ENCODE measurements at places on chromosomes 7 and 10.

DNA sequence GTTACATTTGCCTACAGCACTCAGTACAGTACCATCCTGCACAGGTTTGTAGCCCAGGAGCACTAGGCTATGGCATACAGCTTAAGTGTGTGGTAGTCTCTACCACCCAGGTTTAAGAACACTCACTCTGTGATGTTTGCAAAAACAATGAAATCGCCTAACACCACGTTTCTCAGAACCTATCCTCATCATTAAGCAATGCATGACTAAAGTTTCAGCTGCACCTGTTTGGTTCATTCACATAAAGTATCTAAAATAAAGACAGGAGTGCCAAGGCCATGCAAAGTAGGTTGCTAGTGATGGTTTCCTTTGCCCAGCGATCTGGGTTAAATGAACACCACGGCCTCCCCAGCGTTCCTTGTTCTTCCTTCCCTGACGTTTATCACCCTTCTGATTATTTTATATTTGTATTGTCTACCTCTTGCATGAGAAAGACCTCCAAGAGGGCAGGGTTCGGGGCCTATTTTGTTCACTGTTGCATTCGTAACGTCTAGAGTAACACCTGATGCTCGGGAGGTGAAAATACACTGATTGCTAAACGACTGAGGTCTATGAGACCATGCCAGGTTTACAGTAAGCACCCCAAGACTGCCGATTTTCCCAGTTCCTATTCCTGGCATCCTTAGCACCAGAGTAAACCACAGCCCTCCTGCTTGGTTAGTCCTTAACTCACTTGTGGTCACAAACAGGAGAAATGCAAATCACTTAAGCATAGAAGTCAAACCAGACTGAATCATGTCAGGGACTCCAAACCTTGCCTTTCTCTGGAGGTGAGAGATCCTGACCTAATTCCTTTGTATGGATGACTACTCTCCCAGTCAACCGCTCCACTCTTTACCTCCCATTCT is 204.1 kb upstream of the NFE2L3 start:
- DNase-seq: no peak

GRCh38 chr10:78539247-78539766 is 505.6 kb downstream of the RPS24 start:
- no peak for DNase-seq

GRCh38 chr10:63204667-63205391 is 71.7 kb downstream of the NRBF2 start:
- DNase-seq: no peak

GRCh38 chr7:156026076-156026600 is 213.9 kb upstream of the SHH start:
- DNase-seq: no peak

DNA sequence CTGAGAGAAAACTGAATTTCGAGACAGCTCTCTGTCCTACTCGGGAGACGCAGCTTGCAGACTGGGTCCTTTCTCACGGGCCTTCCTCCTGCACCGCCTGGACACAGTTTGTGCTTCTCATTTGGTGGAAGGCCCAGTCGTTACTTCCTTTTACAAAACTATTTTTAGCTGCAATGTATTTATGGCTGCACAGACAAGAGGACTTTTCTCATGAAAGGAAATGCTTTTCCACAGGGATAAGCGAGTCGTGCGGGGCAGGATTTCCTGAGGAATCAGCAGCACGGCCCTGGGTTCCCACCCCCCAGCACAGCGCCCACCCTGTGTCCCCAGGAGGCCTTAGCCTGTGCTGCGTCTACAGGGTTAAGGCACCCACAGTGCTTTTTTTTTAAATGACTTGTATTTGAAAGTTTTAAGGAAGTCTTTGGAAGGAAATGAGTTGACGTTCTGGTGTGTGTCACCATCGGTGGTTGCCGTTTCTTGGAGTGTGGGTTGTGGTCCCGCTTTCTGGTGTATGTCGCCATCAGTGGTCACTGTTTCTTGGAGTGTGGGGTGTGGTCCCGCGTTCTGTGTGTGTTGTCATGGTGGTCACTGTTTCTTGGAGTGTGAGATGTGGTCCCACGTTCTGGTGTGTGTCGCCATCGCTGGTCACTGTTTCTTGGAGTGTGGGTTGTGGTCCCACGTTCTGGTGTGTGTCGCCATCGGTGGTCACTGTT is 50.9 kb downstream of the INPP5A start:
- DNase-seq: no peak

DNA sequence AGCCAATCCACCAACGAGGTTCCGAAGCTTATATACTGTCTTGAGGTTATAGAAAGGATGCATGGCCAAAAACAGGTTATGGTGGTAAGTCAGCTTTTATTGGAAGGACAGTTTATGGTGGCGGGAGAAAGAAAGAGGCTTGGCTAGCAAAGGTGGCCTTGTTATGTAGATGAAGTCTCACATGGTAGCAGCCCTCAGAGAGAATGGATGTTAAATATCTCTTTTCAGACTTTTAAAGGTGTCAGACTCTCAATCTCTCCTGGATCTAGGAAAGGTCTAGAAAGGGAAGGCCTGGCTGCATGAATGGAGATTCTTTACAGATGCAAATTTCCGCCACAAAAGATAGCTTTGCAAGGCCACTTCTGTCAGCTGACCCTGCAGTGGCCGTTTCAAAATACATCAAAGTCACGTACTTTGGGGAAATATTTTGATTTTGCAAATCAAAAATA is 333.8 kb downstream of the GALNT17 start:
- DNase-seq: no peak

- DNase-seq: no peak
Measured at GRCh38 chr7:135348493-135348892, 114.9 kb downstream of the STRA8 start.

DNA sequence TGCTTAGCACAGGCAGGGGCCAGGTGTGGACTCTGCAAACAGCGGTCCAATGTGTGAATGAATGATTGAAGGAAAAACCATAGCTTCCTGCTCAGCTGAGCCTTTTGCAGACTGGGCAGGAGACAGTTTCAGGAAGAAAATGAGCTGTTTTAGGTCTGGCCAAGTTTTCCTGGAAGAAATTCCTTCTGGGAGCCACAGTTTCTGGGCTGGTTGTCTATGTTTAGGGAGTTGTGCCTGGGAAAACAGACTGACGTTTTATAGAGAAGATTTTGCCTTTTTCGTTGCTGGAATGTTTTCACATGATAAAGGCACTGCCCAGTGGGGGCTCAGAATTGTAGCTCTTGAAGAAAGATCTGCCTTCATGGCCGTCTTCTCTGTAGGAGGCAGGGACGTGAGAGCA is 255.1 kb downstream of the CCSER2 start:
- no peak for DNase-seq

GRCh38 chr10:102424916-102425315 is 4.3 kb downstream of the FBXL15 start:
- no peak for DNase-seq

GRCh38 chr10:63554657-63555056 is 33.5 kb downstream of the REEP3 start:
- peak; percentile 92 for DNase-seq

DNA sequence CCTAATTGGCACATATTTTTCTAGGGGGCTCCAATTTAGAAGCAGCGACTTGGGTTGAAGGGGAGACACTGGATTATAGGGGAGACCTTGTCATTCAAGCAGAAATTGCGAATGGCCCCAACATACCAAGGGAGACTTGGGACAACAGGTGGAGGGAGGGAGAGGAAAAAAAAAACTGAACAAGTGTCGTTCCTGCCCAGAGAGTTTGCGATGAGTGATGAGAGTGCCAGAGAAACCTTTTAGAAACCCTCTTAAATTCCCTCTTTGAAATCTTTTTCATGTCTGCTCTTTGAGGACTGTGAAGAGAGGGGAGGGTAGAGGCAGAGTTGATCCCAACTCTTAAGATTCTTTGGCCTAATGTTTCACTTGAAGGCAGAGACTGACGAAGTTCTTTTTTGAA is 24.3 kb downstream of the RBM20 start:
- no peak for DNase-seq

DNA sequence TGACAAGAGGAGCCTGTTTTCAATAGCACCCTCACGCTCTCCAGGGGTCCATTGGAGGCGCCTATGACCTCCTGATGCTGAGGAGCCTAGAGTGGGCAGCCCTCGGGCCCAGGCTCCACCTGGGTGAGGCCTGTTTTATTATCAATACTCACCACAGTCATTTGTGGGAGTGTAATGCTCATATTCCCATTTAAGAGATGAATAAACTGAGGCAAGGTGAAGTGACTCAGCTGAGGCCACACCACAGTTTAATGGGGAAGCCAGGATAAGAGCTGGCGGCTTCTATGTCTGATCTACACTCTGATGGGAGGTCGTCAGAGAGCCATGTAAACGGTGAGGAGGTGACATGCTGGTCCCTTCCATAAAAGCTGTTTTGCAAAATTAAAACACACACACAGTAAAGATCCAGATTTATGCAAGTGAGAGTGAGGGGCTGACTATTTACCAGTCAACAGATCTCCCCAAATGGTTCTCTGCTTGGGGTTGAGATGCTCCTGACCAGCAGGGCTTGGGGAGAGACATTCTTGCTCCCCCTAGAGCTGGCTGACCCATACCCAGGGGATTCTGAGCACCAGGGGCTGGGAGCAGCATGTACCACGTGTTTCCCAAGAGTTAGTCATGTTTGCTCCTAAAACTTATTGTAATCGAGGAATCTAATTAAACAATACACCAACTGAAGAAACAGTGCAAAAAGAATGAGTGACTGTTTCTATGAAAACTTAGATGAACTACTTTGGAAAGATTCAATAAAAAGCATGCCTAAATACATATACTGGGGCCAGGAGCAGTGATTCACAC is 81.0 kb upstream of the INSIG1 start:
- DNase-seq: no peak

- no peak for DNase-seq
Measured at GRCh38 chr7:146700015-146700560, 583.5 kb downstream of the CNTNAP2 start.

- no peak for DNase-seq
Measured at GRCh38 chr10:73771722-73772280, 10.0 kb upstream of the CHCHD1 start.

Data from non-pigmented ciliary epithelial cell (primary cell).